ENCODE measurements at places on chromosomes 5 and 9.
A peak's percentile ranks its signal among the peaks of the same experiment; 100 is the strongest.

GRCh38 chr5:97075649-97076048 is 66.8 kb downstream of the LIX1 start:
- no peak for DNase-seq

- DNase-seq: no peak
Measured at GRCh38 chr5:163766936-163767670, 261.7 kb downstream of the MAT2B start.

DNA sequence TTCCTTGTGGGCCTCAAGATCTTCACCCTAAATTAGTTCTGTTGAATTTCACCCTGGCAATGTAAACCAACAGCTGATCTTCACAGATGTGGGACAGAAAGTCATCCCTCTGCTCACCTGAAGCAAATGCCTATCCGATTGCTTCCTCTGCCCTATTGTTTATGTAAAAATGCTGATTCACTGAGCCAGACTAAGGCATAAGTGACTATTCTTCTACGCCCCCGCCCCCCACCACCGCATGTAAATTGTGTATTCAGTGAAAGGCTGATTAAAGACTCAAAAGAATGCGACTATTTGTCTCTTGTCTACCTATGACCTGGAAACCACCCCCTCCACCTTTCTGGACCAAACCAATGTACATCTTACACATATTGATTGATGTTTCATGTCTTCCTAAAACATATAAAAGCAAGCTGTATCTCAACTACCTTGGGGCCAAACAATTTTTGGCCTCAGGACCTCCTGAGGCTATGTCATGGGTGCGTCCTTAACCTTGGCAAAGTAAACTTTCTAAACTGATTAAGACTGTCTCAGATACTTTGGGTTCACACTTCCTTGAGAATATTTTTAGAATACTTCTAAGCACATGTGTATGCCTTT is 129.7 kb upstream of the BOD1 start:
- no peak for DNase-seq

- DNase-seq: no peak
Measured at GRCh38 chr5:28217695-28218094, 1179.3 kb upstream of the CDH9 start.

DNA sequence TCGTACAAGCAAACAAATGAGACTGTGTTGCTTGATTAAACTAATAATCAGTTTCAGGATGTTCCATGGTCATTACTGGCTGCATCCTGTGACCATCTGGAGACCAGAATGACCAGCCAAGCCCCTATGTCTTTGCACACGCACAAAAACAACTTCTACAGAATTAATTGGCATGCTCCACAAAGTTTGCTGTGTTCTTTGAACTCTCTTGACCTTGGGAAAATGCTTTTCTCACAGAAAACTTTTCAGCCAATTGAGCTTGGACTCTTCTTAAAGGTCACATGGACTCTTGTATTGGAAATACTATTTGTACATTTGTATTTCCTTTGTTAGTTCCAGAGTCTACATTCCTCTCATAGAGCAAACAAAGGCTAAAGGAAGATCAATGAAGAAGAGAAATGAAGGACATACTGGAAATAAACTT is 147.8 kb downstream of the ARRDC3 start:
- DNase-seq: no peak

GRCh38 chr5:40446910-40447309 is 232.8 kb upstream of the PTGER4 start:
- DNase-seq: peak; percentile 63

DNA sequence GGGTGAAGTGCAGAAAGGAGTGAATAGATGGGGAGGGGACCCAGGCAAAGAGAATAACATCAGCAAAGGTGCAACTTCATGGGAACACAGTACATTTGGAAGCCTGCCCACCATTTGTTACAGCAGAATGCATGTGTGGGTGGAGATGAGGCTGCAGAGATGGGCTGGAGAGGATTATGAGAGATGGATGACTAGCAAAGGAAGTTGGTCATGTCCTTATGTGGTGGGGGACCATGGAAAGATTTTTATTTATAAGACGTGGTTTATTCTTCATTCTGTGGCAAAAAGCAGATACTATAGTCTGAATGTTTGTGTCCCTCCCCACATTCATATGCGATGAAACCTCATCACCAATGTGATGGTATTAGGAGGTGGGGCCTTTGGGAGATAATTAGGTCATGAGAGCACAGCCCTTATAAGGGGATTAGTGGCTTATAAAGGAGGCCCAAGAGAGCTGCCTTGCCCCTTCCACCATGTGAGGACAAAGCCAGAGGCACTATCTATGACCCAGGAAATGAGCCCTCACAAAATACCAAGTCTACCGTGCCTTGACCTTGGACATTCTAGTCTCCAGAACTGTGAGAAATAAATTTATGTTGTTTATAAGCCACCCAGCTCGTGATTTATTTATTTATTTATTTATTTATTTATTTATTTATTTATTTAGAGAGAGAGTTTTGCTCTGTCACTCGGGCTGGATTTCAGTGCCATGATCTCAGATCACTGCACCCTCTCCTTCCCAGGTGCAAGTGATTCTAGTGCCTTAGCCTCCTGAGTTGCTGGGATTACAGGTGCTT is 483.7 kb downstream of the RAB3C start:
- peak; percentile 81 for DNase-seq

GRCh38 chr5:36631620-36632362 is 25.4 kb downstream of the SLC1A3 start:
- no peak for DNase-seq

- no peak for DNase-seq
Measured at GRCh38 chr5:8505196-8505595, 636.2 kb downstream of the MTRR start.

- DNase-seq: no peak
Measured at GRCh38 chr5:11443831-11444230, 460.4 kb downstream of the CTNND2 start.

DNA sequence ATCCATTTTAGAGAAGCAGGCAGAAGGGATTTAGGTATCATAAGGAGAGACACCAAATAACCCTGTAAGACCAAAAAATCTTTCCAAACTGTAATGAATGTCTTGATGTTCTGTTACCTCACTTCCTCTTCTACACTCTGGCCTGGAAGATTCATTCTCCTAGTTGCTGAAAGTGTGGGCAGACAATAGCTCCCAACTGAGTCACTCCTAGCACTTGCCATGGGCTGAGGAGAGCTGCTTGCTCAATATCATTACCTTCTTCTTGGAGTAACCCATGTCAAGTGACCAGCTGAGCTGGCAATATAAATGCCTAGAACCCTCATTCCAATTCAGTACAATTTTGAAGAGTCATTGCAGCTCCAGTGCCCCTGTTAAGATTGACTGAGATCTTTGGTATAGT is 1985.5 kb upstream of the CDH6 start:
- no peak for DNase-seq

DNA sequence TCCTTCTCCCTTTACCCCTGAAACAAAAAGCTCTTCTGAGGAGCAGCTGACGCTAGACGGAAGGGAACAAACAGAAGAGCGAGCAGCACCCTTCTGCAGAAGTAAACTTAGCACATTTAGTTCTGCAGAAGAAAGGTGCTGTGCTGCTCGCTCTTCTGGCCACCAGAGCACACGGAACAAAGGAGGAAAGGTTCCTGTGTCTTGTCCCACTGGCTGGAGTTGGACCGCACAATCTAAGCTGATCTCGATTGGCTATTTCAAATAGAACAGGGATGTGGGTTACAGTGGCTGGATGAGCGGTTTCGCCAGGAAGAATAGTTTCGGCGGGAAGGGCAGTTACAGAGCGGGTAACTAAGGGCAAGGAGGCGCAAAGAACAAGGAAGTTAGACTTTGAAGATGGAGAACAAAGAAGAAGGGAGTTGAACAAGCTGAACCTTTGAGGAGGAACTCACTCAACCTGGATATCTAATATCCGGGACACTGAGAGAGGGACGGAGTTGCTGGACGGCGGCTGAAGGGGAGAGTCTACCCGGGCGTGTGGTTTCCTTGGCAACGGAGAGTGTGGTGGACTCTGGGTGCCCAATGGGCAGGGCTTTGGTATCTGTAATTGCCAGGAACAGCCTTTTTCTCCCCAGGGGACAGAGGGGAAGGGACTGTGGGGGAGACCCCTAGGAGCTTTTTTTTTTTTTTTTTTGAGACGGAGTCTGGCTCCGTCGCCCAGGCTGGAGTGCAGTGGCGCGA is 7.1 kb downstream of the GTF3C5 start:
- no peak for DNase-seq

DNA sequence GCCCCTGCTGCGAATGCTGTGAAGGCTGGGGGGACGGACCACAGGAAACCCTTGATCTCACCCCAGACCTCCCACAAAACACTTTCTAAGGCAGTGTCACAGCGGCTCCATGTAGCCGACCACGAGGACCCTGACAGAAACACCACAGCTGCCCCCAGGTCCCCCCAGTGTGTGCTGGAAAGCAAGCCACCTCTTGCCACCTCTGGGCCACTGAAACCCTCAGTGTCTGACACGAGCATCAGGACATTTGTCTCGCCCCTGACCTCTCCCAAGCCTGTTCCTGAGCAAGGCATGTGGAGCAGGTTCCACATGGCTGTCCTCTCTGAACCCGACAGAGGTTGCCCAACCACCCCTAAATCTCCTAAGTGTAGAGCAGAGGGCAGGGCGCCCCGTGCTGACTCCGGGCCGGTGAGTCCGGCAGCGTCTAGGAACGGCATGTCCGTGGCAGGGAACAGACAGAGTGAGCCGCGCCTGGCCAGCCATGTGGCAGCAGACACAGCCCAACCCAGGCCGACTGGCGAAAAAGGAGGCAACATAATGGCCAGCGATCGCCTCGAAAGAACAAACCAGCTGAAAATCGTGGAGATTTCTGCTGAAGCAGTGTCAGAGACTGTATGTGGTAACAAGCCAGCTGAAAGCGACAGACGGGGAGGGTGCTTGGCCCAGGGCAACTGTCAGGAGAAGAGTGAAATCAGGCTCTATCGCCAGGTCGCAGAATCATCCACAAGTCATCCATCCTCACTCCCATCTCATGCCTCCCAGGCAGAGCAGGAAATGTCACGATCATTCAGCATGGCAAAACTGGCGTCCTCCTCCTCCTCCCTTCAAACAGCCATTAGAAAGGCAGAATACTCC is 84.7 kb downstream of the GOLPH3 start:
- no peak for DNase-seq

GRCh38 chr5:106875591-106876297 is 795.0 kb downstream of the EFNA5 start:
- peak; percentile 58 for DNase-seq

- peak; percentile 44 for DNase-seq
Measured at GRCh38 chr5:66958980-66959641, 237.5 kb downstream of the CD180 start.

GRCh38 chr5:40404613-40405012 is 275.1 kb upstream of the PTGER4 start:
- no peak for DNase-seq

DNA sequence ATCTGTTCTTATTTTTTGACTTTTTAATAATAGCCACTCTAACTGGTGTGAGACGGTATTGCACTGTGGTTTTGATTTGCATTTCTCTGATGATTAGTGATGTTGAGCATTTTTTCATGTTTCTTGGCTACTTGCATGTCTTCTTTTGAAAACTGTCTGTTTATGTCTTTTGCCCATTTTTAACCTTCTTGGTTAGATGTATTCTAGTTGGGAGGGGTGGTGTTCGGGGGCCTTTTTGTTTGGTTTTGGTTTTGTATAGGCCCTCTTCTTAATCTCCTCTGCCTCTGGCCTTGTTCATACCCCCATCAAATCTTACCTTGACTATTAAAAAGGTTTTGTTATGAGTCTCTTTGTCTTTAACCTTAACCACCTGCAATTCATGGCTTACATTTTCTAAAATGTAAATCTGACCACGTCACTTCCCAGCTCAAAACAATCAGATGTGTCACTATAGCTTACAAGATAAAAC is 107.8 kb upstream of the NR4A3 start:
- no peak for DNase-seq

DNA sequence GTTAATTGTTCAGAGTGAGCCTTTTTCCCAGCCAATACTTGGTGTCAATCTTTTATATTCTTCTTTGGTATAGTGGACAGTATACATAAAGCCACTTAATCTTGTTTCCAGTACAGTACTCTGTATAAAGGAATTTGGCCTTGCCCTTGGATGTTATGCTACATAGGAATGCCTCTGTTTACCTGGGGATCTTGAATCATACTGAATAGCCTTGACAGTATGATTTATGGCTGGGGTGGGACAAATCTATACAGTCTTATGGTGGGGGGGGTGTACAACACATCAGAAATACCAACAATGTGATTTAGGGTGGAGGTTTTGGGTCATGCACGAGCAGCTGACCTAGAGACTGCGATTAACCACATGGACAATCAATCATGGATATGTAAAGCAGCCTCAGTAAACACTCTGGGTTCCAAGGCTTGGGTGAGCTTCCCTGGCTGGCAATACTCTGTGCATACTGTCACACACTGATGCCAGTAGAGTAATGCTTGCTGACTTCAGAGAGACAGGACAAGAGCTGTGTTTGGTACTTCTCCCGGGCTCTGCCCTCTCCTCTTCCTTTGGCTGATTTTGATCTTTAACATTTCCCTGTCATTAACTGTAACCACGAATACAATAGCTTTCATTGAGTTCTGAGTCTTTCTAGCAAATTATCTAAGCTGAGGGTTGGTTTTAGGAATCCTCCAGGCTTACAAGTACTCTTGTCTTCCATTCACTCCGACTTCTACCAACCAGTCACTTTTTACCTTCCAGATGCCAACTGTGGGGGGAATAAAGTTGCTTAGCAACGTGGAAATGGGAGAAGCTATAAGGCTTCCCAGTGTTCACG is 84.6 kb downstream of the IARS1 start:
- no peak for DNase-seq

DNA sequence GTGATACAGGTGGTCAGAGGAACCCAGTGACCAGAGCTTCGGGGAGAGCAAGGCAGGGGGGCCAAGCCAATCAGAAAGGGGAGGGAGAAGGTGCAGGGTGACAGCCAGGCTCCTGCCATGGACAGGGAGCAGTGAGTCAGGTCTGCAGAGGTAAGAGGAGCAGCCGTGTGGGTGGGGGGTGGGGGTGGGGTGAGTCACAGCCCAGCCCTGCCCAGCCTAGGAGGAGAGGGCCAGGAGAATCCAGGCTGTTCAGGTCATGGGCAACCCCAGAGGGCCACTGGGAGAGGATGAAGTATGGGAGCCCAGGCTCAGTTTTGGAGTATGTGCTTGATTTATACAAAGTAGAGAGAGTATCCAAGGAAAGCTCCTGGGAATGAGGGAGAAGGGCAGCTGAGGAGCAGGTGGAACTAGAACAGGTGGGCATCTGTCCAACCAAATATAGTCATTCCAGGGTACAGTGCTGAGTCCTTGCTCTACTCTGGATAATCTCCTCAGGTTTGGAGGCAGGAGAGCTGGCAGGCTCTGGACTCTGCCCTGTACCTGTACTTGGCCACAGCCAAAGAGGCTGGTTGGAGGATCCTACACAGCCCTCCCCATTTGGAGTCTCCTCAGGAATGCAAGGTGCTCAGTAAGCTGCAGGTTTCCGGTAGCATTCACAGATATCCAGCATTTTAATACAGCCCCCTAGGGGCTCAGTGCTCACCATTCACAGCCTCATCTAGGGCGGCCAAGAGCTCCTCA is 1.6 kb downstream of the HBEGF start:
- no peak for DNase-seq

DNA sequence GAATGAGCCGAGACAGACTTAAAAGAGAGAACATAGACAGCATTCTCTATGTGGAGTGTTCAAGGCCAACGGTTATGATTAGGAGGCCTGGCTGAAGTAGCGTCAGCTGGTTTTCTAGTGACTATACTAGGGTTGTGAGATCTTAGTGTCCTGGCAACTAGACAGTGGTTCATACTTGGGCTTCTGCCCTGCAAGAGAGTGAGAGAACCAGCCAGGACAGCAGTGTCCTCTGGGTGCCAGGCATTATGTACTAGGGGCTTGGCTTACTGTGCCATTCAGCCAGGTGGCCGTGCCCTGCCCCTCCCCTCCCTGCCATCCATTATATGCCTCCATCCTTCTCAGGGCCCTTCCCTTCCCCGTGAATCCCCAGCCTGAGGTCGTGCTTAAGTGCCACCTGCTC is 56.8 kb downstream of the TRIO start:
- no peak for DNase-seq

GRCh38 chr9:9170439-9171134 is 1371.0 kb upstream of the DMAC1 start:
- DNase-seq: no peak

Measured in A549 (cell line).